ENCODE measurements at places on chromosomes 11 and 22.

DNA sequence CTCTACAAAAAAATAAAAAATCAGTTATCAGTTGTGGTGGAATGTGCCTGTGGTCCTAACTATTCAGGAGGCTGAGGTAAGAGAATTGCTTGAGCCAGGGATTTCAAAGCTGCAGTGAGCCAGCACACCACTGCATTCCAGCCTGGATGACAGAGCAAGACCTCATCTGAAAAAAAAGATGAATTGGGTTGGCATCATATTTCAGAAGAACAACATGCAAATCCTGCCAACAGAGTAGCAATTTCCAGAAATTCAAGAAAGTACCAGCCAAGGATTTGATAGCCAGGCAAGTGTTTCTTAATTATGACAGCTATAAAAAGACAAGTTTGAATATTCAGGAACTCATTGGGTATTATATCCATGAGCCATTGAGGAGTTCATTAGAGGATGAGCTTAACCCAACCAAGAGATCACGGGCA lies 75.2 kb downstream of the USP47 start:
- peak; percentile 68 for DNase-seq

DNA sequence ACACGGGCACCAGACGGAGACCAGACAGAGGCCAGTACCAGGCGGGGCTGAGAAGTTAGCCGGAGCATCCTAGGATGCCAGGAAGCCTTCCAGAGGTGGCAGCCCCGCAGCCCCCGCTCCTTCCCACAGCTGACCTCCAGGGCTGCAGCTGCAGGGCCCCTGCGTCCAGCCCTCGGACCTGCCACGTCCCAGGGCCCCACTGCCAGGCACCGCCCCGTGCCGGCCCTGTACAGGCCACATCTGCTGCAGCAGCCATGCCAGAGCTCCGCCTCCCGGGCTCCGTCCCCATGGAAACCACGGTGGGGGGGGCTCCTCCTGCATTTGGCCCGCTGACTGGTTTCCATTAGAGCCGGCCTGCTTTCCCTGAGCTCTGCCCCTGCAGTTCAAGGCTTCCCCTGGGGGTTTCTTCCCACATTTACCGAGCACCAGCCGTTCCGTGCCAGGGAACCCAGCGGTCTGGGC lies 62.5 kb upstream of the PPARA start:
- DNase-seq = no peak

GRCh38 chr11:30585892-30586250 lies 282 bp downstream of the MPPED2 start:
- no peak for DNase-seq

- DNase-seq = no peak
These were observed 4.3 kb upstream of the ZBED4 start for GRCh38 chr22:49849161-49850020.

DNA sequence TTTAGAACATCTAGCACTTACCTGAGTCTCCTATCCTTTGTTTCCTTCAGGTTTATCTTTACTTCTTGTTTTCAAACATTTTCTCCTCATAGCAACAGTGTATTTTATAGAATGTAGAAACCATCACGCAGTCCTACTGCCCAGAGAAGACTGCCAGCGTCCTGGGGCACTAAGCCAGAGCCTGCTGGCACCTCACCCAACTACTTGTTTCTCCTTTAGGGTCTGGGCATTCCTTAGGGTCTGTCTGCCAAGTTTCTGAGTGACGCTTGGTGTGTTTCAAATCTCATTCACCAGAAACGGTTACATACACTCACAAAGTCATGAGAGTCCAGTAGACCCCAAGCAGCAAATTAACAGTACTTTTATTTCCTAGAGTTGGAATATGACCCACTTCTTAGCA lies 49.6 kb upstream of the SLC25A1 start:
- no peak for DNase-seq

- DNase-seq = no peak
These were observed 28.0 kb downstream of the SLN start for GRCh38 chr11:107683807-107684206.

GRCh38 chr22:22408731-22409696 lies 99.5 kb downstream of the ZNF280B start:
- no peak for DNase-seq

DNA sequence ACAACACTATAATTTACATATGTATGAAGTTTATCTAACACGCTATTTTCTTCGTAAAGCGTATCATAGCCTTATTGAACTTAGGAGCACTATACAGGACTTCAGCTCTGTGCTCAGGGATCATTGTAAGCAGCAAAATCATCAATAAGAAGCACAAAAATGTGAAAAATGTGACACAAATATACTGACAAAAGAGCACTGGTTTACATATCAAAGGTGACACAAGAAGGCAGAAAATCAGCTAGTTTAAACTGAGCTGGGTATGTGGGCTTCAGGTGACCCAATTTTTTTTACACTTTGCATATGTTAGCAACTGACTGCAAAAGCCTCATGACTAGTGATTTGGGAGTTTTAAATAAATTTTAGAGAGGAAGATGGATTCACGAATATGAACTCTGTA lies 215.2 kb upstream of the CHORDC1 start:
- DNase-seq = no peak

DNA sequence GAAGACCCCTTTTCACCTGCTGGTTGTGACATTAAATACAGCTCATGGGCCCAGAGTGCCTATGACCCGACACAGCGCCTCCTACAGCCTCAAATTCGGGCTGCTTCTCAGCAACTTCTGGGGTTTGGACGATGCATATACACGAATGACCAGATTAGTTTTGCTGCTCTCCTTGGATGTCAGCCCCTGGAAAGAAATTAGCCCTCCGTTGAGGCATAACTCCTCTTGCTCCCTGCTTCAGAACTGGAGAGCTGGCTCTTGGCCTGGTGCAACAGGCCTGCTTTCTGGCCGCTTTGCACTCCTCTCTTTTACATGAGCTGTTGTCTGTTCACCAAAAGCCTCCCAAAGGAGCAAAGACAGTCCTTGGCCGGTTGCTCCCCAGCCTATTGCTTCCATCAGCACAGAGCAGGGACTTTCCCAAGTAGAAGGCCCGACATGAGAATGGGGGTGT lies 3.3 kb downstream of the TECTA start:
- DNase-seq = no peak

GRCh38 chr11:17504330-17505107 lies 27.9 kb upstream of the ABCC8 start:
- no peak for DNase-seq

GRCh38 chr11:104120493-104121137 lies 43.3 kb downstream of the PDGFD start:
- no peak for DNase-seq

DNA sequence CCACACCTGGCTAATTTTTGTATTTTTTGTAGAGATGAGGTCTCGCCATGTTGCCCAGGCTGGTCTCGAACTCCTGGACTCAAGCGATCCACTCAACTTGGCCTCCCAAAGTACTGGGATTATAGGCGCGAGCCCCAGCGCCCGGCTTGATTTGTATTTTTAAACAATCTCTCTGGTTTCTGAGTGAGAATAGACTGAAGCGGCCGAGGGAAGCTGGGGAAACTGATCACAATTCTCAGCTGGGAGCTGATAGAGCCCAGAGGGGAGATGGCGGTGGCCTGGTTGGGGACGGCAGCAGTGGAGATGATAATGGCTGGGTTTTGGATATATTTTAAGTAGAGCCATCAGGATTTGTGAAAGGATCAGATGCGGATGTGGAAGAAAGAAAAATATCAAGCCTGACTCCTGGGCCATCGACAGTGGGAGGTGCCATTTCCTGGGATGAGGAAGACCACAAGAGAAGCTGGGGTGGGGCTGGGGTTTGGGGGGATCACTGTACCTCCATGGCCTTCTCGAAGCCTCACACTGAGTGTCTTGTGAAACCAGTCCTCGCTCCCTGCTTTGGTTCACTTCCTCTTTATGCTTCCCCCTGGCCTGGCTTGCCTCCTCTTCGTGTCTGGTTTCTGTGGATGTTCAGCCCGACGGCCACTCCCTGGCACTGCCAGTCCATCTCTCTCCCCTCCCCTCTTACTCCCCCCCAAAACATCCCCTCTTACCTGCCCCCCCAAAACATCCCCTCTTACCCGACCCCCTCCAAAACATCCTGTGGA lies 51.9 kb downstream of the IGLL1 start:
- no peak for DNase-seq

GRCh38 chr11:76270389-76270788 lies 64.1 kb upstream of the WNT11 start:
- no peak for DNase-seq

- no peak for DNase-seq
These were observed 116.4 kb downstream of the ZNF280B start for GRCh38 chr22:22392131-22392530.

- peak; percentile 55 for DNase-seq
These were observed 13.9 kb downstream of the DUSP8 start for GRCh38 chr11:1557904-1558774.

GRCh38 chr11:119780222-119780953 lies 51.4 kb upstream of the NECTIN1 start:
- no peak for DNase-seq

DNA sequence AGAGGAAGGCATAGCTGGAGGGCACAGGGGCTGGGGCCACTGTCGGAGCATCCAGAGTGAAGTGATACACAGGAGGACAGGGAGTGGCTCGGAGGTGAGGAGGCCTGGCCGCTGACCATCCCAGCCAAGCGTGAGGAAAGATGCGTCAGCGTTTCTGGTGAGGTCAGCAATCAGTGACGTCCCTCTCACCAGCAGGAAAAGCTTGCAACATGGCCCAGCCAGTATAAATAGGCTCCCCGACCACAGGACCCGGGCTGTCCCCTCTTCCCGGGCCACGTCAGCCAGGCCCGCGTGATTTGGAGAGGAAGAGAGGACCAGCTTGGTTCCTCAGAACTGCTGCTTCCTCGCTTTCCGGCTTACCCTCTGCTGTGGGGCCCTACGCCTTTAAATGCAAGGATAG lies 4.2 kb upstream of the OSM start:
- no peak for DNase-seq

GRCh38 chr11:78190871-78191538 lies 2.3 kb downstream of the USP35 start:
- no peak for DNase-seq

GRCh38 chr22:45608763-45609180 lies 62.9 kb upstream of the ATXN10 start:
- DNase-seq = peak; percentile 79

GRCh38 chr11:82718307-82718706 lies 15.4 kb downstream of the FAM181B start:
- DNase-seq = peak; percentile 7

DNA sequence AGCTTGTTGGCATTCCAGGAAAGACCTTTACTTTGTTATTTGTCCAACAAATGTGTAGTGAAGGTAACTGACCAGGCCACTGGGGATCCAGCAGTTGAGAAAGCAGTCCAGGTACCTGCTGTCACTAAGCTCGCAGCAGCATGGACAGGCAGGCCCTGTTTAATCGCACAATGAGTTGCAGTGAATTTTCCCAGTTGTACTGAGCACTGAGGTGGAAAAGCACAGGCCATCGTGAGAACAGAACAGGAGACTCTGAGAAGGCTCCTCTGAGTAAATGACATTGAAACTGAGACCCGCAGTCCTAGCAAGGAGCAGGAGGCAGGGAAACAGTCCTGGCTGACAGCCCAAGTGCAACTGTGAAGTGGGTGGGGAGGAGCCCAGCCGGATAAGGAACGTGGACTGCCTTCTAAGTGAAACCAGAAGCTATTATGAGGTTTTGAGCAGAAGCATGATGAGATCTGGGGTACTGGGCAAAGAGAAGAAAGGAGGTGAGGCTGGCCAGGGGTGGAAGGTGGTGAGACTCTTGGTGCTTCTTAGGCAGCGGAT lies 39.8 kb upstream of the CDON start:
- no peak for DNase-seq

- DNase-seq = no peak
These were observed 23.5 kb downstream of the SPATA19 start for GRCh38 chr11:133821776-133822175.

DNA sequence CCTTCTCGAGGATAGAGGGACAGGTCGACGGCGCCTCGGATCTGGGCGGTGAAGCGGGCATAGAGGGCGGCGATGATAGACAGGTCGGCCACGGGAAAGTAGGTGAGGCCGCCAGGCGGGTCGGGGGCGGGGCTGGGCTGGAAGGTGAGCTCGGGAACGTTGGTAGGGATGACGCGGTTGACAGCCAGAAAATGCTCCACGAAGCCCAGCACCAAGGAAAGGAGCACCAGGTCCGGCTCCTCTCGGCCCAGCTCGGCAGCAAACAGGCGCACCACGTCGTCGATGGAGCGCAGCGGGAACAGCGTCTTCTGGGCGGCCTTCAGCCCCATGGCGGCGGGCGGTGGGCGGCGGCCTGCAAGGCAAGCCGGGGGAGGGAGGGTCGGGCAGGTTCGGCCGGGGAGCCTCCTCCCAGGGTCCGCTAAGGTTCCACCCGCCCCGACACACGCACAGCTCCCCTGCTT lies 540 bp downstream of the MEN1 start:
- DNase-seq = no peak

DNA sequence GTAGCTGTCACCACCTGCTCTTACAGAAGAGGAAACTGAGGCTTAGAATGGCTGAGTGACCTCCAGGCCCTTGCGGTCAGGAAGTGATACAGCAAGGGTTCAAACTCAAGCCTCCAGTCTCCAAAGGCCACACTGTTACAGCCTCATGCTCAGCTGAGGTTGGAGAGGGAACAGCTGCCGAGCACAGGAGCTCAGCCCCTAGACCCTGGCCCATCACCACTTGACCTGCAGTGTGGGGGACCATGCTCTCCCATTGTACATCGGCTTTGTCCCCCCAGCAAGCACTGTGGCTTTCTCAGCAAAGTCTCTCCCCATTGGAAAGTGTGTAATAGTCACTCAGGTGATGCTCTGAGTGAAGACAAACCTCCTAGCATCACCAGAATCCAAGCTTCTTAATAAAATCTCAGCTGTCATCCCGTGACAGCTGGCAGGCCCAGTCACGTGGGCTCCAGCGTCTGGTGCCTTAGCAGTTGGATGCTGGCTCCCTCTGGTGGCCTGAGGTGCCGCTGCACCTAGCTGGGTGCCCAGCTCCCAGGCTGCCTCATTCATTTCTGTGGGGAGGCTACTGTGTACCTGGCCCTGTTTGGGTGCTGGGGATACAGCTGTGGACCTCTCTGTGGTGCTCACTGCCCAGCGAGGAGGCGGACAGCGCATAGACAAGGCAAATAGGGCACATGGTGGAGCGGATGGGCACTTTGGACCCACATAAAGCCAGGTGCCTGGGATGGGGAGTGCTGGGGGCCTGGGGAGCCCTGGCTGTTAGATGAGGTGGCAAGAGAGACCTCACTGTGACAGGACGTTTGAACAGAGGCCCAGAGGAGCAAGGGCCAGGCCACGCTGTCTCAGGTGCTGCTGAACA lies 19.1 kb upstream of the MYRF start:
- DNase-seq = no peak

GRCh38 chr11:124114942-124115781 lies at the start of gene VWA5A:
VWA5A (plus strand) TSS chr11:124115450; CDS start chr11:124117512, 2,062 bp downstream.
- DNase-seq = peak; percentile 44

DNA sequence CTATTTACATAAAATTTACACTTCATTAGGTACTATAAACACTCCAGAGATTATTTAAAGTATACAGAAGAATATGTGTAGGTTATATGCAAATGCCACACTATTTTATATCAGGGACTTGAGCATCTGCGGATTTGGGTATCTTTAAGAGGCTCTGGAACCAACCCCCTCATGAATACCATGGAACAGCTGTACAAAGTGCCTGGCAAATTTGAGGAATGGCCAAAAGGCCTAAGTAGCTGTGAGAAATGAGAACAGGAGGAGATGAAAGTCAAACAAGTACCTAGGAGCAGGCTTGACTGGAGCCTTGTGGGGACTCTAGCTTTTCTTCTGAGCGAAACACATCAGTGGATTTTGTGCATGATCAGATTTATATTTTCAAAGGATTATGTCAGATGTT lies 149.3 kb downstream of the RBFOX2 start:
- DNase-seq = no peak
